ENCODE measurements at places on chromosomes 11 and 22. TPM values are rescaled to one million over a fixed set of nuclear protein-coding genes. Genes with fewer than 3 reads are reported as not detected.

GRCh38 chr11:61803889-61804647 is 11.4 kb downstream of the FEN1 start:
- DNase-seq = no peak

DNA sequence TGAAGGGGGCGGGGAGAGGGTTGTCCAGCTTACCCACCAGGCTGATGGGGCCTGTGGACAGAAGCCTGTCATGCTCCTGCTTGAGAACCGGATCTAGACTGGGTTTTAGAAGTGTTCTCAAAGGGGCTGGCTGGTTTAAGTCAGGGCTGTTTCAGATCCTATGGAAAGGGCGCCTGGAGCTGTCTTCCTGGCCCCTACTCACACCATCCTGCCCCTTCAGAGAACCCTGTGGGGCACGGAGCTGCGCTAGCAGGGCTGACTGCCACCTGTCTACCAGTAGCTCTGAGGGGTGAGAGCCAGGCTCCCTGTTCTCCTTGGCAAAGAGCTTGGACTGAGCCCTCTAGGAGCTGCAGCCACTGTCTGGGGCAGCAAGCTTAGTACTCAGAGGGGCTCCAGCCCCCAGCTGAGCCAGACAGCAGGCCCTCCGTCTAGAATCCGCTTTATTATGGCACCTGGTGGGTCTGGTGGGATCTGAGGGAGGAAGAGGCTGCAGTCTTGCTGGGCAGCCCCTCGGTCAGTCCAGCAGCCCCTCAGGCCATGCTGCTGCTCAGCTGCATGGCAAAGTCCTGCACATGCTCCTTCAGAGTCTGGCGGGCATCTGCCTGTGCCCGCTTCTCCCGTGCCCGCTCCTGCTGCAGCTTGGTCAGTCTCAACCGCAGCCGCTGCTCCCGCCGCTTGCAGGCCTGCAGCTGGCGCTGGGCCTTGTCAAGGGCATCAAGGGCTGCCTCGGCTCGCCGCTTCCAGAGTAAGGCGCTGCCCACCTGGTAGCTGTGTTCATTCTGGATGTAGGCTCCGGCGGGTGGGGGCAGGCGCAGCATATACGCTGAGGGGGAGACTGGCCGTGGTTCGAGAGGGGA is 2.3 kb downstream of the THAP7 start:
- no peak for DNase-seq

DNA sequence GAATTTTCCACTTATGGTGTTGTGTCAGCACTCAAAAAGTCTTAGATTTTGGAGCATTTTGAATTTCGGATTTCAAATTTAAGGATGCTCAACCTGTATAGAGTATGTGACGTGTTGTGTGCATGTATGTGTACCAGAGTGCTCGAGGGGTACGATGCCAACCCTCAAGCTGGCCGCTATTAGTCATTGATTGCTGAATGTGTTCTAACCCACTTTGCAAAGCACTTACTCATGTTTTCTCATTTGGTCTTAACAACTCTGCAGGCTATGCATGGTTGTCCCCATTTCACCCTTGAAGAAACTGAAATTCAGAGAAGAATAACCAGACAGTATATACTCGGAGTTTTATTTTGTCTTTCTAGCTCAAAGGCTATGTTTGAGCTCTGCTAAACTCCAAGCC is 196.4 kb upstream of the TENM4 start:
- no peak for DNase-seq

CASP1 gene
- polyA plus RNA-seq = 107 TPM

NPAS4 gene
- not detected for polyA plus RNA-seq

- no peak for DNase-seq
Measured at GRCh38 chr11:57111619-57112018, 70.1 kb upstream of the LRRC55 start.

- DNase-seq = no peak
Measured at GRCh38 chr11:35608502-35608901, 9.8 kb upstream of the FJX1 start.

DNA sequence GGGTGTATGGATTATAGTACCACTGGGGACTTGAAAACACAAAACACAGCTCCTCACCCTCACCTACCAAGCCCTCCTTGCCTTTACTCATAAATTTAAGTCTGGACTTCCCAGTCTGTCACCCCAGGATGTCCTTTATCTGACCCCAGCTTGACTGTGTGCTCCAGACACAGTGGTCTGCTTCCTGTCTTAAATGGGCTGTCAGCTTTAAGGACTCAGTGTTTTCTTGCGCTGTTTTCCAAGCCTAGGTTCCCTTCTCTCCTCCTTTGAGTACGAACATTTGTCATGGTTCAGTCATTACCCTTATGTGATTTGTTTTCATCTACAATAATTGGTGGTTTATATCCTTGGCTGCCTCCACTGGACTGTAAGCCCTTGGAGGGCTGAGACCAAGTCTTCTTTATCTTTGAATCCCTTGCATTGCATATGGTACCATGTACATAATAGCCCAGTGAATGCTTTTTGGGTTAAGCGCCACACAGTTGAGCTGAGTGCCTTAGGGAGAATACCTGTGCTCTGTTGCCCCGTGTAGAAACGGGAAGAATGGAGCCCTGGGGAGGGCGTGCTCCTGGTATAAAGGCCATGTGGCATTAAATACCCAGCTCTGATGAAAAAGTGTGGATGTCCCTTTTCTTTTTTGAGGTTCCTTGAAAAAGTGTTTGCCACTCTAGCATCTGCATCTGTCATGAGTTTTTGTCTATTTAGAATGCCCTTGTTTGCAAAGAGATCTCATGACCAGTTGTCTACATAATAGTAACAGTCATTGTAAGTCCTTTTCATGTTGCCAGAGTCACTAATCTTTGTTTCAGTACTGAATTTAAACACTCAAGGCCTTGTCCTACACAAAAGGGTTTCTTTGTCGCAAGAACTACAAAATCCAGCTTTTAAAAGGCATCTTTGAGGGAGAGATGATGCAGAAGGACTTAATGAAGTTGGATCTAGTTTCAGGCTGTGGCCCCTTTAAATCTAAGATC is 14.0 kb downstream of the PANX1 start:
- DNase-seq = no peak

BACE1 gene
- 0.04 TPM for polyA plus RNA-seq

CREBZF gene
- polyA plus RNA-seq = 8.5 TPM

DENND6B gene
- polyA plus RNA-seq = 0.34 TPM

GGT1 gene
- 4.8 TPM for polyA plus RNA-seq

DNA sequence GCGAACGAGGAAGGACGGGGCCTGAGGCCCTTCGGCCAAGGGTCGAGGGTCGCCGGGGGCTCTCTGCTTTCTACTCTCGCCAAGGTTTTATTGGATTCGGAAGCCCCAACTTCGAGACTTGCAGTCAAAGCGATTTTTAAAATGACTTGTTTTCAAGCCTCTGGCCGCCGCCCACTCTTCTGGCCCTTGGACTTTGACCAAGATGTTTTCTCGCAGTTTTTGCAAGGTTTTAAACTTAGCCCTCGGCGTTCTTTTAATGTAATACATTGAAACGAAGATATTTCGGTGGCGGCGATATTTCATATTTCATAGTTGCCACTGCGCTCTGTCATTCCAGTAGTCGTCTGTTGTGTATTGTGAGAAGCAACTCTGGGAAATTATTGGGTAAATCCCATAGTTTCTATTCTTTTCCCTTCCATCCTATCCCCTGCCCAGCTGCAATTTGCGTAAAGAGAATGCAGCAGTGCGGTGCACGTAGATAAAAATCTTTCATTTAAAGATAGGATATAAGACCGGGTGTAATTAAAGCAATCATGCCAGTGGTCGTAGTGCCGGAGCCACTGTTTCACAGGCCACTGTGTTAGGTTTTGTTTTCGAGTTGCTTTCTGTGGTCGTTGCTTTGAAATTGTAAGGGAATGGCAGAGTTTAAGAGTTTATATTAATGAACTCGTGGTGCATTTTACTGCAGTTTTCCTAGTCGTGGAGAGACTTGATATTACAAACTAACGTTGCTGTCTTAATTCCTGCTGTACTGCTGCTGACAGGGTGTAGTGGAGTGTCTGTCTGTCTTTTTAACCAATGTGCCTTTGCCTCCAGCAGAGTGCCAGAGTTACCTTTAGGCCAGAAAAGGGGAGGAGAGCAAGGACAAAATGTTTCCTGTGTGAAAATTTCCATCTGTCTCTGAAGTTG is 702 bp downstream of the BIRC2 start:
- peak; percentile 53 for DNase-seq

GRCh38 chr22:20211409-20211996 is 56.6 kb downstream of the RTN4R start:
- no peak for DNase-seq

DNA sequence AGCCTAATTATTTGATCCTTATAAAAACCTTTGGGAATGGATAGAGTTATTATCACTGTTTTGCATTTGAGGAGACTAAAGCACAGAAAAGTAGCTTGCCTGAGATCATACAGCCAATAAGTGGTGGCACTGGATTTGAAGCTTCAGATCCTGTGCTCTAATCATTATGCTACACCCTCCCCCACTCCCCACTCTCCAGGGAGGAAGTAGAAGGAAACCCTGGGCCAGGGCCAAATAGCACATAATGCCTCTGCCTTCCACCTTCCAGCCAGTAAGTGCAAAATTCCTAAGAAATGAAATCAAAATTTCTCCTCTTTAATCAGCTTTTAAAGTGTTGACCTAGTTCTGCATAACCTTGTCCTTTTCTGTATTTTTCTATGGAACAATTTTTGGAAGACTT is 61.6 kb downstream of the SIK2 start:
- DNase-seq = no peak

GRCh38 chr22:32561163-32561562 is 86.6 kb downstream of the FBXO7 start:
- no peak for DNase-seq

DNA sequence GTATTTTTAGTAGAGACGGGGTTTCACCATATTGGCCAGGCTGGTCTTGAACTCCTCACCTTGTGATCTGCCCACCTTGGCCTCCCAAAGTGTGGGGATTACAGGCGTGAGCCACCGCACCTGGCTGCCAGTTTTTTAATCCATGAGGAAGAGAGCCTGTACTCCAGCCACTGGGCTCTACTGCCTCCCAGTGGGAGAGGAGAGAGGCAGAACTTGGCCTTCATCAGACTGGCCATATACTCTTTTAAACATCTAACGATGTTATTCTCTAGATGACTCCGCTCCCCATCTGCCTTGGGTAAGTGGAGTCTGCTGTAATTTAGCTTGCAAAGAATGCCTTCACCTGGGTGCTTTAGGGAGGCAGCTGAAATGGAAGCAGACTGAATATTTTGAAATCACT is 34.6 kb downstream of the SLC6A5 start:
- no peak for DNase-seq

- DNase-seq = no peak
Measured at GRCh38 chr11:107676336-107677057, 35.4 kb downstream of the SLN start.

OR2AT4 gene
- polyA plus RNA-seq = not detected

GSTT2B gene
- not detected for polyA plus RNA-seq

- no peak for DNase-seq
Measured at GRCh38 chr11:116190861-116191260, 581.9 kb downstream of the BUD13 start.

ZBTB16 gene
- 197 TPM for polyA plus RNA-seq

SLC16A8 gene
- polyA plus RNA-seq = not detected

DNA sequence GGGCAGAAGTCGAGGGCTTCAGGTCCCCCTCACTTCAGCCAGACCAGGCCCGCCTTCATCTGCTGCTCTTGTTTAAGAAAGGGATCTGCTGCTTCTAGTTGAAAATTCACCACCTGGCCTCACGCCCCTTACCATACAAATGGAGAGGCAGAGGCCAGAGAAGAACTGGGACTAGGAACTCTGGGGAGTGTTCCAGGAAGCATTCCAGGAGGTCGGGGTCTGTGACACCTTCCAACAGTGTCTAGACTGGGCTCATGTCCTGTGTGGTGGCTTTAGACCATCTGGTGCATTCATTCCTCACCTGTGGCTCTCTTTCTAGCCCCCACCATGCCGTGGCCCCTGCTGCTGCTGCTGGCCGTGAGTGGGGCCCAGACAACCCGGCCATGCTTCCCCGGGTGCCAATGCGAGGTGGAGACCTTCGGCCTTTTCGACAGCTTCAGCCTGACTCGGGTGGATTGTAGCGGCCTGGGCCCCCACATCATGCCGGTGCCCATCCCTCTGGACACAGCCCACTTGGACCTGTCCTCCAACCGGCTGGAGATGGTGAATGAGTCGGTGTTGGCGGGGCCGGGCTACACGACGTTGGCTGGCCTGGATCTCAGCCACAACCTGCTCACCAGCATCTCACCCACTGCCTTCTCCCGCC is 12.3 kb downstream of the TSKU start:
- no peak for DNase-seq

DNA sequence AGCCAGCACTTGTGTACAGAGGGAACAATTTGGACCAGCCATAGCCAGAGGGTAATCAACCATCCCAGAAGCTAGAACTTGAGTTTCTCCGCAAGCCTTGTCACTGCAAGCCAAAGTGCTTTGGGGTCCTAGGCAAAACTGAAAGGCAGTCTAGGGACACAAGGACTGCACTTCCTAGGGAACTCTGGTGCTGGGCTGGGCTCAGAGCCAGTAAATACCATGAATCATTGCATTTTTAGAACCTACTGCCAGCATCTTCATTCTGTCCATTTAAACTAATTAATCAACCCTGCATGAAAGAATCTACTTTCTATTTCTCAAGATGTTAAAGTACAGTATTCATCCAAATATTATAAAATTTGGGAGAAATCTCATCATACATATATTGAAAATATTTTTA is 20.0 kb downstream of the PATE3 start:
- no peak for DNase-seq

DNA sequence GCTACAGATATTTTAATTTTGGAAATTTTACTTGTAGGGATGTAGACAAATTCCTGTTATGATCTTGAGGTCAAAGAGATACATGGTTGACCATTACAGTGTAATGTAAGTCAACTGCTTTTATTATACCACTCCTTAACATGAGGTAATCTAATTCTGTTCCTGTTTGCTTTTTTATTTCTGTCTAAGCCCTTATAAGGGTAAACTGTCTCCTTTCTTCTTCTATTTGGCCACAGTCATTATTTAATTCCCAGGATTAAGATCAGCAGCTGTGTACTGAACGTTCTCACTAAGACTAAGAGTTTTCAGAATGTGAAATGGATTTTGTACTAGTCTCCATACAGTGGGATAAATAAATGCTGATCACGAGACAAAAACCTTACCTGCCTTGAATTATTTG is 32.8 kb downstream of the C2CD3 start:
- DNase-seq = no peak

DNA sequence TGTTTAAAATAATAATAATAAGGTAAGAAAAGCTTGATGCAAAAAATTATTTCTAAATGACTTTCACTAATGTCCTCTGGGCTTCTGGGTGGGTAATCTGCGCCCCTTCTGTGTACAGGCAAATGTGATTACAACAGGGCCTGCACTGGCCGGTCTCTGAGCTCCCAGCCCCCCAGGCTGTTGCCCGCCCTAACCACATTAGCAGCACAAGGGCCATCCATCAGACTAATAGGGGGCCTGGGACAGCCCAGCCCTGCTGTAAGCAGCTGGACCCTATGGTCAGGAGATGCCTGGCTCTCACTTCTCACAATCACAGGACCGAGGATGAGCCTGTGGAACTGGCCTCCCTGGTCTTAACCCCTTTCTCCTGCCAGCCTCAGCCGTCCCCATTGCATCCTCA is 388.4 kb downstream of the BUD13 start:
- no peak for DNase-seq

- DNase-seq = no peak
Measured at GRCh38 chr11:12198251-12199222, 88.1 kb downstream of the MICAL2 start.

OR51I1 gene
- polyA plus RNA-seq = not detected

GRCh38 chr11:123461164-123461563 is 31.1 kb downstream of the GRAMD1B start:
- DNase-seq = no peak

- DNase-seq = no peak
Measured at GRCh38 chr11:121459413-121460017, 6.7 kb upstream of the SORL1-AS1 start.

TXNRD2 gene
- 11.0 TPM for polyA plus RNA-seq
